Brain (organoid and tissue), 16 donors: ENCODE measurements at places on chromosomes 2 and 18.
A peak's percentile ranks its signal among the peaks of the same experiment; 100 is the strongest.

- DNase-seq: no peak
Observed at GRCh38 chr2:222572751-222573174, 83.1 kb downstream of the FARSB start.

GRCh38 chr2:62705859-62706720 is 577 bp downstream of the EHBP1 start:
- DNase-seq: peak; percentile 82

DNA sequence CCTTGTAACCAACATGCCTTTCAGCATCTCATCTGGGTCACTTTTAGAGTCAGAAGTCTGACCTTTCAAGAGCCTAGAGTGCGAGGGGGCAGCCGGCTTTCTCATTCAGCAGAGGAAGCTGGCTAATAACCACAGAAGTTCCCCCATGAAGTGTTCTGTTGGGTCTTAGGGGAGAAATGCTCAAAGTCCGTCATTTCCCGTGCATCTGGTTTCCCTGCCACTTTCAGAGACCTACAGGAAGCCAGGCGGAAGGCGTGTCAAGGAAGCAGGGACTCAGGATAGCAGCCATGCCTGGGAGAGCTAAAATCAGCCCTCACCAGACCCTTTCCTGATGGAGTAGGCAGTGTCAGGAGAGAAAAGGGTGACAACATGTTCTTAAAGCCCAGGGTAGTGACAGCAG is 301.8 kb upstream of the ID2 start:
- DNase-seq: no peak

GRCh38 chr2:129765678-129766351 is 213.7 kb upstream of the RAB6C start:
- no peak for DNase-seq

DNA sequence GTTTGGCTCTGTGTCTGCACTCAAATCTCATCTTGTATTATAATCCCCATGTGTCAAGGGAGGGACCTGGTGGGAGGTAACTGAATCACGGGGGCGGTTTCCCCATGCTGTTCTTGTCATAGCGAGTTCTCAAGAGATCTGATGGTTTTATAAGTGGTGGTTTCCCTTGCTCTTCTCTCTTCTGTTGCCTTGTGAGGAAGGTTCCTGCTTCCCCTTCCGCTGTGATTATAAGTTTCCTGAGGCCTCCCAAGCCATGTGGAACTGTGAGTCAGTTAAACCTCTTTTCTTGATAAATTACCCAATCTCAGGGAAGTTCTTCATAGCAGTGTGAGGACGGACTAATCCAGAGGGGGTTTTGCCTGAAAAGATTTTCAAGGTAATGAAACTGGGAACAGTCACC is 245.4 kb downstream of the GALR1 start:
- DNase-seq: no peak

DNA sequence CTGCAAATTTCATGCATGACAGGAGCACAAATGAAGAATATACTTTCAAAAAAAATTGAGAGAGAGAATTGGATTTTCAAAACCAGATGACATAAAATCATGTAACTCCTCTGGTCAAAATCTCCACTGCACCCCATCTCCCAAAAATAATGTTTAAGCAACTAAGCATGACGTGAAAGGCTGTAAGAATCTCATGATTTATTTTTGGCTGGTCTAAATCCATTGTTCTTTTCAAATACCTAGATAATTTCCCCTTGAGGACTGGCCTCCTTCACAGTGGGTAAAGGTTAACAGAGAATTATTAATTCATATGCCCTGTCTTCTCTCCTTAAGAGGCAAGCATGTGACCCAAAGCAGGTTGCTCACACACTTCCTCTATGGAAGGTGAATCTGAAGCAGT is 101.5 kb upstream of the CCDC195 start:
- no peak for DNase-seq

- no peak for DNase-seq
Observed at GRCh38 chr2:160328811-160329527, 128.9 kb upstream of the ITGB6 start.

DNA sequence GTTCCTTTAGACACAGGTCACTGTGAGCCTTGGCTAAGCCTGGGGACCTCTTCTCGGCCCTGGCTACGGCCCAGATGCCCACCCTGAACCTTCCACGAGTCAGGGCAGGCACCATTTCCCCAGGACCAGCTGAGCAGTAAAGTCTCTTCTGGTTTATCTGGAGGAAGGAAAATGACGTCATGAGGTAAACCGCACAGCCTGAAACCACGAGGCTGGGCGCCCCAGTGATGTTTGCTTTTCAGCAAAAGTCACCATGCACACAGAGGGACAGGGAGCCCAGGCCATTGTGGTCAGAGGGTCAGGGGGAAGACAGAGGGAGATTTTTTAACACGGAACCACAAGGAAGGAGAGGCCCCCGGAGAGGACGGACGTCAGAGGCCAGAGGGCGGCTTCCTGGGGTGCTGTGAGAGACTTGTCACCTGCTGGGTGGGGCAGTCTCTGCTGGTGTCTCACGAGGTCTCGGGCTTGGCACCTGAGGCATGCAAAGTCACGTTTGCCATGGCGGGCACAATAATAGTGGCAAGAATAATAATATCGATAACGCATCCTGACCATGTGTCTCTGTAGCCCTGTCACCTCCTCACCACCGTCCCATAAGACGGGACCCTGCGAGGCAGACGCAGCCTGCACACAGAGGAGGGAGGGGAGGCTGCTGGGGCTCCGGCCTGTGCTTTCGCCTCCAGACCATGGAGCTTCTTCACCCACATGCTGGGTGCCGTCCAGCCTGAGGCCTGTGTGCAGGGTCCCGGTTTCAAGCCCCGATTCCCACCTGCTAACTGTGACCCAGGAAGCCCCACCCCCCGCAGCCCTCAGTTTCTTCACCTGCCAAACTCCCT is 33.2 kb upstream of the FOSL2 start:
- no peak for DNase-seq

DNA sequence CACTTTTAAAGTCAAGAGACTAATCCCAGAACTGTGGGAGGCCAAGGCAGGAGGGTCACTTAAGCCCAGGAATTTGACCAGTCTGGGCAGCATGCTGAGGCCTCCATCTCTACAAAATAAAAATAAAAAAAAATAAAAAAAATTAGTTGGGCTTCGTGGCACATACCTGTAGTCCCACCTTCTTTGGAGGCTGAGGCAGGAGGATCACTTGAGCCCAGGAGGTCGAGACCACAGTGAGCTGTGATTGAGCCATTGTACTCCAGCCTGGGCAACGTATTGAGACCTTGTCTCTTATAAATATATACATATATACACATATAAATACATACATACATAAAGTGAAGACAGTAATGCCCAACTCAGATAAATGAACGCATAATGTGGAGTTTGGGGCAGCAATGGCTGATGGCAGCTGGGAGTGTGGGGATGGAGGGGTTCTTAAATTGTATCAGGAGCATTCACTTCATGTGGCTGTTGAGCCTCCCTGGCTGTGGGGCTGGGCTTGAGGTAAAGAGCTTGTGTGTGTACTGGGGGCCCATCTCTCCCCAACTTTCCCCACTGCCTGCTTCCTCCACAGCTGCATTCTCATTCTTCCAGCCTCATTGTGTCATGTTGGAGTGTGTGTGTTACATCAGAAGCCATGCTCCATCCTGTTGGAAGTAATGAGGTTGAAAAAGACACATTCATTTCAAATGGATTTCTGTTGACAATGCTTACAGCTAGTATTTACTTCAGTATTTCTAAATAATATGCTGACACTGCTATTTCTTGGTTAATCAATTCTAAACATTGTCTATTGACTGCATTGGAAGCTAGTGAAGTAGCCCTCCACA is 96.5 kb upstream of the HS6ST1 start:
- DNase-seq: no peak

DNA sequence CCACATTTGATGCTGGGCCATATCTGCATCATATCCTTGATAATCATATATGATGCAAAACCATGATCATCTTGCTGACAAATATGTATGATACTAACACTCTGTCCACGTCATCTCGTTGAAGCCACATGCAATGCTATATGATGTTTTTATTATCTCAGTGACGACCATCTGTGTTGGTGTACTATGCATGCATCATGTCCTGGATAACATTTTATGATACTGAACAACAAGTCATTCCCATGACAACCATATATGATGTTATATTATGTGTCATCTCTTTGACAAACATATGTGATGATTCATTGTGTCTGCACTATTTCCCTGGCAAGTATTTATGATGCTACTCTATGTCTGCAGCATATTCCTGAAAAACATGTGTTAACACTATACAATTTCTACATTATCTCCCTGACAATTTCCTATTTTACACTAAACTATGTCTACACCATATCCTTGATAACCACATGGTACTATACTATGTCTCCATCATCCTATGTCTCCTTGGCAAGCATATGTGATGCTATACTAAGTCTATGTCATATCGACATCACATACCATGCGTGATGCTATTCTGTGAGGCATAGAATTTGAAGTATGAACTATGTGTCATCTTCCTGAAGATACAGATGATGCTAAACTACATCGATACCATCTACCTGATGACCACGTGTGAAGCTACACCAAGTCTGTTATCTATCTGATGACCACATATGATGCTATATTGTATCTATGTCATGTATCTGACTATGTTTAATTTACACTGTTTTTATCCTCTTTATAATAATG is 37.0 kb downstream of the DAW1 start:
- DNase-seq: no peak

DNA sequence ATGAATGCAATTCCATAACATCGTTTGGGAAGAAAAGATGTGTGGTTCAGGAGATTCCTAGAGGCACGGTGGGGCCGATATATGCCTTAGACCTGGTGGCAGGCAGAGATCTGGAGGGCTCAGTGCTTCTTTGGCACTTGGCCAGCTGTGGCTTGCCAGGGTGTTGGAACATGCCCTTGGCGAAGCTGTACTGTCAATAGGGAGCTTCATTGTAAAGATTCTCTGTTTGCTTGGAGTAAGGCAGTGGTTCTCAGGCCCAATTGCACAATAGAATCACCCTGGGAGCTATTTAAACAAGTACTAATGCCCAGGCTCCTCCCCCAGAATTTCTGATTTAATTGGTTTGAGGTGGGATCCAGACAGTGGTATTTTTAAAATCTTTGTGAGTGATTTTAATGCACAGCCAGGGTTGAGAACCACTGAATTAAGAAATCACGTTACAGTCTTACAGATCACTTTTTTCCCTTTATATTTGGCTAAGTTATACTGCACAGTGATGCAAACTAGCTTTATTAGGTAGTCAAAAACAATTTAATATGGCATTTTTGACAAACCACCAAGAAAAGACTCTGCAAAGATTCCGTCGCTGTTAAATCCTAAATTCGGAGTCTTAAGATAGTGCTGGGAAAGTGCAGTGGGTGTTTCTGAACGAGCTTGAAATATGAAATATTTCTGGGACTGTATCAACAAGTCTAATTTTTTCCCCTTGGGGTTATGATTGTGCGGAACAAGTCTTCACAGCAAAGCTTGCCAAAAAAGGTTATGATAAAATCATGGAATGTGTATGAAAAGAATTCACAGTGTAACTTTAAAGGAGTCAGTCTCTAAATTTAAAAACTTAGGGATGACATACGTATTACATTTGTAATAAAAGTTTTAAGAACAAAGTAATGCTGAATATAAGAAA is 78.0 kb downstream of the CRIM1 start:
- peak; percentile 66 for DNase-seq

DNA sequence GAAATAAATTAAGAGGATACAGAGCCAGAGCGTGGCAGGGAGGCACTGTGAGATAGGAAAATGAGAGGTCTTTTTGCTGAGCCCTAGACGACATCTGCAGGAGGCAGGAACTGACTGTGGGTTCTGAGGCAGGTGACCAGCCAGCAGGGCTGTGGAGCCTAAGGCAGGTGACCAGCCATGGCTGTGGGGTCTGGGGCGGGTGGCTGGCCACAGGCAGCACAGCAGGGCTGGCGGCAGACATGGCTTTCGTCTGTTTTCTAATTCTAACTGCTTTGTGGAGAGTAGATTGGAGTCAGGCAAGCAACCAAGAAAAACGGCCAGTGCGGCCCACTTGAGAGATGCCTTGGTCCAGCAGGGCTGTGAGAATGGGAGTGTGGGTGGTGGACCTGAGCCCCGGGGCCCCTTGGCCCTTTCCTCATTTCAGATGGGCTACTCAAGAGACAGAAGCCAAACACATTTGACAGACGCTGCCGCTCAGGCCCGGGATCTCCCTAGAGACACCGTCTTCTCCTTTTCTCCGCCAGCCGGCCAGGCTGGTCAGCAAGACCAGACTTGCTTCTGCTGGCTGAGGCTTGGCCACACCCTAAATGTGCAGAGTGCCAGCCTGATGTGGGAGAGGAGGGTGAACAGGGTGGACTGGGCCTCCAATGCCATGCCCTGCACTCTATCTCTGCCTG is 19.7 kb upstream of the GNAL start:
- DNase-seq: no peak

- DNase-seq: no peak
Observed at GRCh38 chr18:38077229-38077628, 511.6 kb upstream of the CELF4 start.

- DNase-seq: no peak
Observed at GRCh38 chr18:51655327-51655698, 457.8 kb upstream of the MEX3C start.

DNA sequence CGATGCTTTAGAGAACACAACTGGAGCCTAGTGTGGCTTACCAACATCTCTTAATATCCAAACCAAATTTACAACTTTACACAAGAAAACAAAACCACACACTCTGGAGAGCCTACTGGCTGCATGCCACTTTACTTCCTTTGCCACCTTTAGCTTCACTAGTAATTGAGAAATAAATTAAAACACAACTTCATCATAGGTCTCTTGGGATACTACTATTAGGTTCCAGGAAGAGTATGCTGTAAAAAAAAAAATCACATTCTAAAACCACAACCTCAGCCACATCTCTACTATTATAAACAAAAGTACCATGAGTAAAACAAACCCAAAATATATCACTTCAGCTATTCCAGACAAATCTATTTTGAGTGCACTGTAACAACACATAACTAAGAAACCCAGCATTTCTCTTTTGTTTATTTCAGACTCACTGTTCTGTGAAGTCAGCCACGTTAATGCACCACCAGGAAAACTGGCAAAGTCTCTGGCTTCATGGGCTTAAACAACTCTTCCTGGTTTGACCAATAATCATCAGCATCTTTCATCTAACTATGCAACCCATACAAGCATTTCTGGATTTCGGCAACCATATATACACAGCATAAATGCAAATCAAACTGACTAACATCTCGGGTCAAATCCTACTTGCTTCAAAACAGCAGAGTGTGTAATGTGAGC is 59.1 kb downstream of the REV1 start:
- no peak for DNase-seq

DNA sequence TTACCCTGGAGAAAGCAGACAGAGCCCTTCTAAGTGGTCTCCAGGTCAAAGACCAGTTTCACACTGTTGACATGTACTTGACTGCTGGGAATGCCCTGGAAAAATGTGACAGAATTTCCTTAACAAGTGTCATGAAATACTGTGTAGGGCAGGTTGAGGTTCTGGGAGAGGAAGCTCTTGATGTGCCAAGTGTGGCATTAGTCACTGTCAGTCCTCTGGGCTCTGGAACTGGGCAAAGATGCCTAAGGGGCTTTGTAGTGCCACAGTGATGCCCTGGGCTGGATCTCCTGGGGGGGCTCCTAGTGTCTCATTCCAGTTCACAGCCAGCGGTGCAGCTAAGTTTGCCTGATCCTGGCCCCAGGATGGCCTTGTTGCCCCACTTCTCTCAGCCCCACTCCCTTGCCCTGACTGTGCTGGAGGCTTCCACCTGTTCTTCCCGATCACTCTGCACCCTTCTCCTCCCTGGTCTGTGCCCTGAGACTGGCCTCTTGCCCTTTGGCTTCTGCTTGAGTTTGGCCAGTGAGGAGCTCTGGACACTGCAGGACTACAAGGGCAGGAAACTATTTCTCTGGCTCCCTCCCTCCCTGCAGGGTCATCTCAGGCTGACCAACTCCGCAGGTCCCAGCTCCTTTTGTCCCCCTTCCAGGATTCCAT is 27.0 kb upstream of the FAM124B start:
- no peak for DNase-seq
